ENCODE measurements at places on chromosomes 4 and X.
A peak's percentile ranks its signal among the peaks of the same experiment; 100 is the strongest.

DNA sequence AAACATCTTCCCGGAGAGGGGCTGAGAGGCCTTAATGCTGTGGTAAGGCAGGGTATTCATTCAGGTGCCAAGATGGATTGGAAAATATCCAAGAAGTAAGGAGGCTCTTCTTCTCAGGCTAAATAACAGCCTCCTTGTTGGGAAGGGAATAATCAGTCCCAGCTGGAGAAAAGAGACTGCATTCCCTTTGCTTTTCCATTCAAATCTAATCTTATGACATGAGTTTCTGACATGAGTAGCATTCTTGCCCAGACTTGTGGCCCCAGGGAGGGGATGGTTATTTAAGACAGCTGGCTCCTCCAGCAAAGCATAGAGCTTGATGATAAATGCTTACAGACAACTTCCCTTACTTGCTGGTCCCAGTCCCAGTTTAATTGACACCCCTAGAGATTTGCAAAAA is 98.3 kb downstream of the DCLK2 start:
- DNase-seq, result no peak

GRCh38 chr4:80215449-80216052 is 18.2 kb downstream of the PRDM8 start:
- no peak for DNase-seq

DNA sequence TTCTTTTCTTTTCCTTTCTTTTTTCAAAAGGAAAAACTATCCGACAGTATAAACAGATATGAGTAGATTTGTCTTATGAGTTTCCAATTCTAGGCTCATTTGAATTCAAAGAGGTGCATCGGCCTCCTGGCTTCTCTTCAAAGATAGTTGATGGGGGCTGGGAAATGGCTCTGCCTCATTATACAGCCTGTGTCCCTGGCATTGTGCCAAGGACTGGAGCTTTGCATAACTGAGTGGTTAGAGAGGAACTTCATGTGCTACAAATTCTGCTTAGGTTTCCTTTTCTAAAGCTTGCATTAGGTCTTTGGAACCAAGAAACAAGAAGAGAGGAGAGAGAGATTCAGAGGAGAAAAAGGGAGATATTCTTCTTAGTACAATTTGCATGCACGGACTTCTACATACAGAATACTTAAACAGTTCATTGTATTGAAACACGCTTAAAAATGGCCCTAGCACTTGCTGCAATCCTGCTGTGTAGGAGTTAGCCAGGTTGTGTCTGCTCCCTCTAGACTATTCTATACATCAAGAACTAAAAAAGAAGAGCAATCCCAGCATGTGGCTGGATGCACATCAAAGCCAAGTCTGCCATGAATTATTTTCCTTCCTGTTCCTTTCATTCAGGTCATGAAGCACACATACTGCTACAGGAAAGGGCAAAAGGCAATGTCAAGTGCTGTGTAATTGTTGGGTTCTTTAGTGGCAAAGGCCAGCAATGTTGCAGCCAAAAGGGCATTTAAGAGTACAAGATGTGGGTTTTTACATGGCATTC is 70.9 kb downstream of the INTS12 start:
- peak; percentile 2 for DNase-seq

GRCh38 chrX:102712216-102712966 is at the start of gene GPRASP2:
TSS of gene GPRASP2 (plus strand) at chrX:102712448. CDS start at chrX:102714870, 2,422 bp downstream.
- DNase-seq, result peak; percentile 14

GRCh38 chrX:11533199-11533651 is 132.5 kb downstream of the ARHGAP6 start:
- no peak for DNase-seq

GRCh38 chr4:76752861-76753501 is 145.0 kb downstream of the SOWAHB start:
- no peak for DNase-seq

GRCh38 chr4:55979562-55979961 is 30.8 kb downstream of the CEP135 start:
- DNase-seq, result no peak
